Amygdala (tissue), 56 donors: ENCODE measurements at places on chromosomes 13 and 19.

- DNase-seq, result no peak
Observed at GRCh38 chr19:47729799-47730520, 15.4 kb upstream of the NOP53 start.

DNA sequence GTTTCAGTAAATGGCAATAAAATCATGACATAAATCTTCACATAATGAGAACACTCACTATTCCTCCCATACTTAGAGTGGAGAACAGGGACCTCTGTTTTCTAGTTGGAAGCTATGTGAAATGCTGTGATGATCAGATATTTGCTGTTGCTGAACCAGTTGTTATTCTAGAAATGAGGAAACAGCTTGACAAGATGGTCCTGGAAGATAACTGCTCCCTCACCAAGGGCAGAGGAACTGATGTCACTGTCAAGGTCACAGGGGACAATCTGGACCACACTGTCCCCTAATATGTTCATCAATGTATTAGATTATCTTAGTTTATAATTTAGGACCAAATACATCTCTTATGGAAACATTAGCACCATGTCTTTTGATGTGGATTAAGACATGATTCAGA is 1173.3 kb downstream of the PCDH17 start:
- DNase-seq, result no peak

DNA sequence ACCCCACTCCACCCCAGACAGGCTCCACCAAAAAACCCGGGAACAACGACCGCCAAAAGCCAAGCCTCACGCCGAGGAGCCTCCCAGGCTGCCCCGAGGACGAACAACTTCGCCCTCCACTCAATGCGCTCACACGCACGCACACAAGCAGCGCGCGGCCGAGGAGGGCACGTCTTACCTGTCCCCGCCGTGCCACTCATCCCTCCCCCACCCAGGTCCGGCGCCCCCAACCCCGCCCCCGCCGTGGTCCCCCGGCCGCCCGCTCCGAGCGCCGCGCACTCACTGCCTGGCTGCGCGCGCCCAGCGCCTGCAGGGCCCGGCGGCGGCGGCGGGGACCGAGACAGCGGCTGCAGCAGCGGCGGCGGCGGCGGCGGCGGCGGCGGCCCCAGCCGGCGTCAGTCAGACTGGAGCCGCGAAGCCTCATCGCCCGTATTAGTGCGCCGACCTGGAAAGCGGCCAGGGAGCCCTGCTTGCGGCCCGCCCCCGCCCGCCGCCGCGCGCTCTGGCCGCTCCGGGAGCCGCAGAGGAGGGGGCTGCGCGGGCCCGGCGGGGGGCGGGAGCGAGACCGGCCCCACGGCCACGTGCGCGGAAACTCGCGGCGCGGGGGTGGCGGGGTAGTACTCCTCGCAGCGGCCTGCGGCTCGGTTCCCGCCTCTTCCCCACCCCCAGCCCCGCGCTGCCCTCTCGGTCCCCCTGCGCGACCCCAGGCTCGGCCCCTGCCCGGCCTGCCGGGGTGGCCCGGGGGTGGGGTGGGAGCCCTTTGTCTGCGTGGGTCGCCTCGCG is at the start of gene SMAD9:
SMAD9 (minus strand) TSS at position 406 of the 783 bp plus-strand sequence. CDS start 40,549 bp downstream, outside the sequence.
- DNase-seq, result no peak

DNA sequence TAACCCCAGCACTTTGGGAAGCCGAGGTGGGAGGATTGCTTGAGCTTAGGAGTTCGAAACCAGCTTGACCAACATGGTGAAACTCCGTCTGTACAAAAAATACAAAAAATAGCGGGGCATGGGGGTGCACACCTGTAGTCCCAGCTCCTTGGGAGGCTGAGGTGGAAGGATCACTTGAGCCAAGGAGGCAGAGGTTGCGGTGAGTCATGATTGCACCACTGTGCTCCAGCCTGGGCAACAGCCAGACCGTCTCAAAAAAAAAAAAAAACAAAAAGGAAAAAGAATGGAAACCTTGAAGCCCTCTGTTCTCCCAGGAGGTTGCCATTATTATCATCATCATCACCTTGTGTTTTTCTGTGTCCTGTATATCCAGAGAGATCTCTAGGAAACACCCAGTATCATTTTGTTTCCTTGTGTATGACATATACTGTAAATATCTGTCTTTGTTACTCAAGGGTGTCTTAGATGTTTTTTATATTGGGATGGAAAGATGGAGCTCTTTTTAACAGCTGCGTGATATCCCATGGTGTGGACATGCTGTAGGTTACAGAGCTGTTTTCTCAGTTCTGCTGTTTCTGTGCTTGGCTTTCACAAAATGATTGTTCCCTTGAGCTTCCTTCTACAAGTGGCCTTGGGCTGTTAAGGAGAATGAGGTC is 11.8 kb downstream of the CHAF1A start:
- DNase-seq, result no peak

- DNase-seq, result no peak
Observed at GRCh38 chr13:73625562-73626339, 508.5 kb downstream of the KLF12 start.

DNA sequence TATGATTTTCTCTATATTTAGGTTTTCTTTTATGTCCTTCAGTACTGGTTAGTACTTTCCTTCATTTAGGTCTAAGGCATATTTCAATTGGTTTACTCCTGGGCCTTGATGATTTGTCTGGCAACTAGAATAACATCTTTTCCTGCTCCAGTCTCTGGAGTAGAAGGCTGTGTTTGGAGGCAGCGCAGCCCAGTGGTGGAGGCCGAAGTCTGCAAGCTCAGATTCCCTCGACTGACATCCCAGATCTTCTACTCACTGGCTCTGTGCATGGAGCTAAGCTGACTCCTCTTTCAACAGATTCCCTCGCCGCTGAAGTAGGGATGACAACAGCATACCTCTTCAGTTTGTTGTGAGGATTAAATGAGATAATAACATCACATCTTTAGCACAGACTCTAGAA is 141.0 kb downstream of the RAP2A start:
- no peak for DNase-seq

- DNase-seq, result no peak
Observed at GRCh38 chr13:84139561-84140158, 257.4 kb upstream of the SLITRK1 start.

DNA sequence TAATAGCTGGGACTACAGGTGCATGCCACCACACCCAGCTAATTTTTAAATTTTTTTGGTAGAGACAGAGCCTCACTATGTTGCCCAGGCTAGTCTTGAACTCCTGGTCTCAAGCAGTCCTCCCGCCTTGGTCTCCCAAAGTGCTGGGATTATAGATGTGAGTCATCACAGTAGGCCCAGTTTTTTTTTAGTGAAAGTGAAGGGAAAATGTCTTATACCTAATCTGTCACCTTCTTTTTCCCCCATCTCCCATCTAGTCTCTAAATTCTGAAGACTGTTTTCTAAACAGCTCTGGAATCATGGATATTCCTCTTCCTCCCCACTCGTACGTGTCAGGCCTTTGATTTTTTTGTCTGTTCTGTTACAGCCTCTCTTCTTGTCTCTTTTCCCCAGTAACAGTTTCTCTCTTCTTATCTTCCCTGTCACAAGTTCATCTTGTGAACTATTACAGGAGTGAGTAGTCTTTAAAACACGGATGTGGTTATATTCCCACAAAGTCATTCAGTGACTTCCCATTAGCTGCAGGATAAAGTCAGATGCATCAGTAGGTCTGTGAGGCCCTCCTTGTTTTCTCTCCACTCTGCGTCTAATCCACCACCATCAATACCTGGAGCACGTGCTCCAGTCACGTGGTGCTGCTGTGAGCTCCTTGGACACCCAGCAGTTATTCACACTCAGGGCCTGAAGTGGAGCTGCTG is 2.9 kb downstream of the CDC16 start:
- DNase-seq, result no peak

- DNase-seq, result no peak
Observed at GRCh38 chr19:1206150-1206863, 729 bp downstream of the STK11 start.
